ENCODE measurements at places on chromosomes 2 and 18.
A peak's percentile ranks its signal among the peaks of the same experiment; 100 is the strongest.

GRCh38 chr2:186749219-186749618 is 55.4 kb downstream of the FAM171B start:
- DNase-seq: no peak

DNA sequence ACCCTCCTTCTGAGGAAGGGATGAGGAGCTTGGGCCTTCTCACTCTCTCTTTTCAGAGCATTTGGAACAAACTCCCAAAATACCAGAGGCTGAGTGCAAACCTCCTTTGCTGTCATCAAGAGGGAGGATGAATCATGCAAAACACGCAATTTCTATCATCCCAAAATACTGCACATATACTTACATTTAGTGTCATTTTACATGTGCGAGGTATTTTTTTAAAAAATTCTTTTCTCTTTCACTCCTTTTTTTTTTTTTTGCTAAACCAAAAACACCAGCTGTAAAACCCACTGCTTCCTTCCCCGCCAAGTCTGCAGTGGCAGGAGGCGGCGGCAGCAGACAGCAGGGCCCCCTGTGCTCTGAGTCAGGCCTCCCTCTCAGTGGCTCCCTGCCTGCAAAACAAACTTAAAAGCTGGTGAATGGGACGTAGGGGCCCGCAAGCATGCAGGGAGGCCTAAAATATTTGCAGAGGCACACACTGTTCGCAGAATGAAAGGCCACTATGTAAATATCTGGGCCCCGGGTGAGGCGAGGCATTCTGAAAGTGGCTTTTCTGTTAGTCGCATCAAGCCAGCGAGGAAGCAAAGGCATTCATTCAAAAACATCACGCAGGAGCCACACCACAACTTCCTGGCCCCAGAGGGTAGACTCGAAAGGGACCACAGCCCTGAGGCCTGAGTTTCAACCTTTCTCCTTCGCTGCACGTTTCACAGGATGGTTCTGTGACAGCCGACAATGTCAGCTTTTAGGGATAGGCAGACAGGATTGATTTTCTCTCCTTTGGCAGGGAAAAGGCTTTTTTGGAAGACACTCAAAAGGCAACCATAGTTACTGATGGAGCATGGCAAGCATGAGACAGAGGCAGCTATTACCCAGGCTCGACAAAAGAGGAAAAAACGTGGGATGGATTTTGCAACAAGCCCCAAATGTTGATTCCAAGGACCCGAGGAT is 73.4 kb downstream of the ACTR2 start:
- peak; percentile 95 for DNase-seq

- DNase-seq: no peak
Observed at GRCh38 chr2:39216346-39217191, 27.2 kb downstream of the CDKL4 start.

DNA sequence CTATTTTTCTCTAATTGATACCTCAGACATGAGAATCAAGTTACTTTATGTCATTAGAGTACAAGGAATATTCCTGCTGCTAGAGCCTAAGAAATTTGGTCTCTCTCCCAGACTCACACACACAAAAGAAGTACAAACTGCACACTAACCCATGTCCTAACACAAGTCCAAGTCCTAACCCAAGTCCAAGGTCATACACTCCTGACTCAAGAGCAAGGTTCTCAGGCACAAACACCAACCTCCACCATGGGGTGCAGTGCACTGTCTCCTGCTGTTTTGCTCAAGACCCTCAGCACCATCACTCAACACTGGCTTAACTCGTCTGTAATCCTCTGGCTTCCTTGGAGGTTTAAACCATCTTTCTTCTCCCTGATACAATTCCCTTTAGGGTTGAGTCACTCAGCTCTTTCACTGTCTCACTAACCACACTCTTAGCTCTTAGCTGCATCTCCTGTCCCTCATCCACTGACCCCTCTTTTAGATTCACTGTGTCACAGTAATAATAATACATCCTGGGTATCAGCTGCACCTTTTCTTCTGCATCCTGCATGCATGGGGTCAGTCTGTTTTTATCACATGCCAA is 129.8 kb downstream of the BCL2L11 start:
- DNase-seq: no peak

- DNase-seq: peak; percentile 48
Observed at GRCh38 chr2:233354971-233355574, 779 bp downstream of the DGKD start.

DNA sequence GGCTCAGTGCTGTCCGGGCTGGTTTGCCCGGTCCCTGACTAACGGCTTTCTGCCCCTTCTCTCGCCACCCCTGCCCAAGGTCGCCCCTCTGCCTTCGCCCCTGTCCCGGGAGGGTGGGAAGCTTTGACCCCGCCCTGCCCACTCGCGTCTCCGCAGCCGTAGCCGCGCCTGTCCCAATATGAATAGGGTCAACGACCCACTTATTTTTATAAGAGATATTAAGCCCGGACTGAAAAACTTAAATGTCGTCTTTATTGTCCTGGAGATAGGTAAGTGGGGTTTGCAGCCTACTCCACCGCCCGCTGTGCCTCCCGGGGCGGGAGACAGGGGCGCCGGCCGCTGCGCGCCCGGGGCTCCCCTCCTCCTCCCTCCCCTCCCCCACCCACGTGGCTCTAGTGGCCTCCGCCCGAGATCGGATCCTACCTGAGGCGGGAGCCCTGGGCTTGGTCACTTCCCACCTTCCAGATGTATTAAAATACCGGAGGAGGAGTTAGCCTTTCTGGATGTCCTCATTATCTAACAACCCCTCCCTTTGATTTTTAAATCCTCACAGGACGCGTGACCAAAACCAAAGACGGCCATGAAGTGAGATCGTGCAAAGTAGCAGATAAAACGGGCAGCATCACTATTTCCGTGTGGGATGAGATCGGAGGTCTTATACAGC is 633 bp downstream of the NABP1 start:
- peak; percentile 73 for DNase-seq

GRCh38 chr2:18752022-18752493 is 162.7 kb upstream of the NT5C1B start:
- DNase-seq: no peak

GRCh38 chr2:191303140-191304005 is 58.2 kb downstream of the MYO1B start:
- no peak for DNase-seq

- DNase-seq: no peak
Observed at GRCh38 chr2:118878531-118879149, 31.2 kb upstream of the EN1 start.

- no peak for DNase-seq
Observed at GRCh38 chr2:66813525-66813924, 378.6 kb downstream of the MEIS1 start.

DNA sequence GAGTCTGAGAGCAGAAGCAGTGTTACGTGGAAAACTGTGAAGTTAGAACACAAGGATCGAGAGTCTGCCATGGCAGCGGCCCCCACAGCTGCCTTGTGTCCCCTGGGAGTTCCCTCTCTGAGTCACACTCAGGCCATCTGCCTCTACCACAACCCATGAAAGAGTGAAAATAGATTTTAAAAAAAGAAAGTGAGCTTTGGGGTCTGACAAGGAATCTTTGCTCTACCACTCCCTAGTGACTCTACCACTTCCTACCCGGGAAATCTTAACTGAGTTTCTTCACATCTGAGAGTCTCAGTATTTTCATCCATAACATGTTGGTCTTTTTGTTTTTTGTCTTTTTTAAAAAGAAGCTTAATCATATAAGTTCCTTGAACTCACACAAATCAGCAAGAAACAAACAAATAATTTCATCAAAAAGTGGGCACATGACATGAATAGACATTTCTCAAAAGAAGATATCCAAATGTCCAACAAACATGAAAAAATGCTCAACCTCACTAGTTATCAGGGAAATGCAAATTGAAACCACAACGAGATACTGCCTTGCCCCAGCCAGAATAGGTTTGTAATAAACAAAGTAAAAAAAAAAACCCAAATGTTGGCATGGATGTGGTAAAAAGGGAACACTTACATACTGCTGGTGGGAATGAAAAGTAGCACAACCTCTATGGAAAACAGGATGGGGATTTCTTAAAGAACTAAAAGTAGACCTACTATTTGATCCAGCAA is 2.4 kb upstream of the MSGN1 start:
- DNase-seq: no peak

DNA sequence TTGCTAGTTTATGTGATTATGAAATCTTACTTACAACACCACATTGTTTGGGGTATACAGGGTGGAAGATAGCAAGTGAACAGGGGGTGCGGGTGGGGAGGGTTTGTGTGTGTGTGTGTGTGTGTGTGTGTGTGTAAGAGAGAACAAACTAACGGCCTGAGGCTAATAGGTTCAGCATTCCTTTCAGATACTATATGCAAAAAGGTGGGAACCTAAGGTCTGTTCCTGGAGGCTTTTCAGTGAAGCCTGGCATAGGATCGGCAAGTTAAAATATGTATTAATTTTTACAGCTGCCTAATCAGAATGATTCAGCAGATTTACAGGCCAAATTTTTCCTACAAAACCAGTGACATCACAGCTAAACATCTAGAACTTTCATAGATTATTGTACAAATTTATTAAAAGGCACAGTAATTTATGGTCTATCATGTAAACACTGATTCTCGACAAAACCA is 7.6 kb upstream of the SPDYA start:
- no peak for DNase-seq

- DNase-seq: peak; percentile 89
Observed at GRCh38 chr2:223418131-223418530, 184.0 kb downstream of the SCG2 start.

- DNase-seq: no peak
Observed at GRCh38 chr2:121866789-121867188, 111.3 kb downstream of the TSN start.

GRCh38 chr18:62281684-62282083 is 43.4 kb upstream of the TNFRSF11A start:
- DNase-seq: peak; percentile 69

- DNase-seq: peak; percentile 89
Observed at GRCh38 chr2:106956879-106957278, 70.9 kb upstream of the ST6GAL2 start.

DNA sequence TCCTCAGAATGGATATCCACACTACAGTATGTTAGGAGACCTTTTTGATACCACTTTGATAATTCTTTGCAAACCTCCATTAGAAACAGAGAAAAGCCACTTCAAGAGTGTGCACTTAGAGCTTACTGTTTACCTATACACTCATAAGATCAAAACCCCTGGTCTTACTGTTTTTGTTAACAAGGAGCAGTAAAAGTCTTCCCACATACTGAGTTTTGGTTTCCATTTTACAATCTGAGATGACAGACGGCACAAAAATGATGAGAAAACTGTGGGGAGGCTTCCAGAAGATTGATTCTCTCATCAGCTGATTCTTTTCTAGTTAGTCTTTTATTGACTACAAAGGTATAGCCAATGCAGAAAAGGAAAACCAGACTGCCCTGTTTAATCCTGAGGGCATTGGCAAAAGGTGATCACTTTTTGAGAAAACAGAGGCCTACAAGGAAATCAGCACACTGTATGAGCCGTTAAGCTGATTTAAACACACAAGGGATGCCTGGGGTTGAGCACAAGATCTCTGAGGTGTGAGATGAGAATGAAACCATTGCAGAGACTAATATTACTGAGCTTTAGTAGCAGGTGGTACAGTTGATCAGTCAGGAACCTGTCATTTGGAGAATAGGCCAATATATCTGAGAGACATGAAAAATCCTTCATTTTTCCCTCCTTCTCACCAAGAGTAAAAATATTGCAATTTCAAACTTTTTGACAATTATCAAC is 368.6 kb downstream of the GRB14 start:
- DNase-seq: no peak

- no peak for DNase-seq
Observed at GRCh38 chr18:75227535-75228296, 17.1 kb downstream of the TSHZ1 start.

DNA sequence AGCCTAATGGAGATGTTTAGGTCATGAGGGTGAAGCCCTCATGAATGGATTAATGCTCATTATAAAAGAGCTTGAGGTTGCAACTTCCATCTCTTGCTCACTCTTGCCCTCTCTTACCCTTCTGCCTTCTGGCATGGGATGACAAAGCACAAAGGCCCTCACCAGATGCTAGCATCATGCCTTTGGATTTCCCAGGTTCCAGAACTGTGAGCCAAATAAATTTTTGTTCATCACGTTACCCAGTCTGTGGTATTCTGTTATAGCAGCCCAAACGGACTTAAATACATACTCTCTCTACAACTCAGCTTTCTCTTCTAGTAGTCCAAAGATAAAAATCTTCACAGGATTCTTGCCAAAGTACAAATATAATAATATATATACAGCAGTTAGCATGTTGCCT is 75.8 kb downstream of the LNPK start:
- DNase-seq: peak; percentile 11

DNA sequence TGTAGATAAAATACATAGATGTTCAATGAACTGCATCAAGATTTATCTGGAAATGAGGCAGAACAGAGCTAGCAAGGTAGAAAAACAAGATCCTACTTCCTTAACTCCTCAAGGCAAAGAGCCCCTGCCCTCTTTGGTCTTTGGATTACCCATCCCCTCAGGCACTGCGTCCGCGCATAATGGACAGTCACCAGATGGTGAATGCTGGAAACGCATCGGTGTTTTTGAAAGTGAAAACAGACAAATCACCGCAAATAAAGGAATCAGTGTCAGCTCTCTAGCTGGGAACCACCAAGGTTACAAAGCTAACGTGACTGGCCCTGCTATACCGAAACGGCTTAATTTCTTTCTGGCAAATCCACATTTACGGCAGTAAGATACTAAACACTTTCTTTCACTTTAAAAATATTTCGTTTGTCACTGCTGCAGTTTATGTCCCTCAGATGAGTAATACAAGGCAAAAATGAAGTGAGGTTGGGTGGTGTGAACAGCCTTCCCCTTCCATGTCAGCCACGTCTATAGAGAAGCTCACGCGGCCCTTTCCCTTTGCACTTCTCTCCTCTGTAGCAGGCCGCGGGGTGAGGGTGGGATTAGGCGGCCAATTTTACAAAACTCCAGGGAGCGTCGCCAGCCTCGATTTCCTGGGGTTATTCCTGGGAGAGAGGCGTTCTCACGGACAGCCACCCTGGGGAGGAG is 627 bp upstream of the GALR1 start:
- DNase-seq: peak; percentile 17

DNA sequence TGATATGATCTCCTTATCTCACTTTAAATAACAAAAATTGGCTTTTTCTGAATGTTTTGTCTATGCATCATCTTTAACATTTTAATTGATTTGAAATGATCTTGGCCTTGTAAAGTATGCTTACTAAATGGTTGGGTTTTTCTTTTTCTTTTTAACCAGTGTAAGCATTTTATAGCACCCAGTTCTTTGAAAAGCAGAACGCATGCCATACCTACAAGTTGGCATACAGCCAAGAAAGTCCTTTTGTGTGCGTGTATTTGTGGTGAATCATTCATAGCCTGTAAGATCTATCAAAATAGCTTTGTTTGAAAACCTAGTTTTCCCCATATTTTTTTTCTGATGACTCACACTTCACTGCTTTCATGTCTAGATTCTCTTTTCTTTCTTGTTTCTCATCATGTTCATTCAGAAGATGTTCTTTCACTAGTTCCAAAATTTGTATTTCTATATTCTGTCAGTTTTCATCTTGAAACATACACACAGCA is 4.1 kb upstream of the VRK2 start:
- peak; percentile 93 for DNase-seq

- DNase-seq: peak; percentile 43
Observed at GRCh38 chr2:172288603-172289002, 138.8 kb upstream of the ITGA6 start.

- DNase-seq: no peak
Observed at GRCh38 chr2:31140151-31140550, 1.9 kb upstream of the GALNT14 start.

- DNase-seq: no peak
Observed at GRCh38 chr2:96163415-96163767, 18.2 kb upstream of the DUSP2 start.

All from astrocyte of the hippocampus (primary cell).